Activated naive CD8-positive, alpha-beta T cell treated with anti-CD3 and anti-CD28 coated beads, Interleukin-2, amount 10 ng/mL, durations not matched to agents 7 days and 5 days (primary cell): ENCODE measurements at places on chromosomes 7 and 10. TPM values are rescaled to one million over a fixed set of nuclear protein-coding genes. Genes with fewer than 3 reads are reported as not detected.
A peak's percentile ranks its signal among the peaks of the same experiment; 100 is the strongest.

STRIP2 gene
- total RNA-seq: 4.4 TPM

CADPS2 gene
- total RNA-seq: not detected

GRCh38 chr10:83982812-83983211 is 156.5 kb upstream of the GHITM start:
- DNase-seq: no peak

- DNase-seq: no peak
These were observed 1020.6 kb downstream of the XPNPEP1 start for GRCh38 chr10:108902619-108903285.

HOXA9 gene
- not detected for total RNA-seq

GRCh38 chr7:2181077-2181854 is 51.5 kb downstream of the MAD1L1 start:
- DNase-seq: no peak

DNA sequence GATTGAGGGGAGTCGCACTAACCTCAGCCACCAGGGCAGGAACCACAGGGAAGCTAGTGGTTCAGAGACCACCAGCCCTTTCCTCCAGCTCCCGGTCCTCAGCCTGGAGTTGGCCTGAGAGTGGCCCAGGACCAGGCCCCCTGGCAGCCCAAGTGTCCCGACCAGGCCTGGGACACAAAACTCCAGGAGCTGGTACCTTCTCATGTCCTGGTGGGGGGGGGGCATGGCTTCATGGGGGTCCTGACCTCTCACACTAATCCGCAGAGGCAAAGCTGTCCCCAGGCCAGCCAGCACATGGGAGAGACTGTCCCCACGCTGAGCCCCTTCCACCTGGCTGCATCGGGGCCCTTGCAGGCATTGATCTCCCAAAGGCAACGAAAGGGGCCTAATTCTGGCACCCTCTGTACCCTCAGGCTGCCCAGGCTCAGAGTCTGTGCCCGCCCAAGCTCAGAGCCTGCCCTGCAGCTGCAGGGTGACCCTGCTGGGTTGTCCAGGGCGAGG is 28.2 kb downstream of the GPRIN2 start:
- DNase-seq: peak; percentile 32

- DNase-seq: no peak
These were observed 26.2 kb upstream of the CRHR2 start for GRCh38 chr7:30708412-30708811.

- DNase-seq: no peak
These were observed 240.1 kb downstream of the THSD7A start for GRCh38 chr7:11591943-11592342.

DNA sequence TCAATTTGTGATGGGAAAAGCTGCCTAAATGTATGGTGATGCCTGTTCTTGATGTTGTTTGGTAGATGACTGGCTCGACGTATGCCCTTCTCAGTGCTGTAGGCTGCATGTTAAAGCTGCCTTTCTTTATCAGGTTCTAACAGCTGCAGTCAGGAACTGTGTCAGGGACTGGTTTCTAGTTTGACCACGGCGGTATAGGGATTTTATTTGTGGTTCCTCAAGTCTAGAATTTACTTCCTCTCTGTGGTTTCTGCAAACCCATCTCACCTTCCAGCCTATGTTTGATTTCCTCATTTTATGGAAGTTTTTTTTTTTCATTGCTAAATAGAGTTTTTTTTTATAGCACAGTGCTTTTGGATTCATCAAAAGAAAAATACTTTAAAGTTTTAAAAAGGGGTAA is 26.5 kb downstream of the LMTK2 start:
- DNase-seq: no peak

LIPK gene
- total RNA-seq: not detected

DNA sequence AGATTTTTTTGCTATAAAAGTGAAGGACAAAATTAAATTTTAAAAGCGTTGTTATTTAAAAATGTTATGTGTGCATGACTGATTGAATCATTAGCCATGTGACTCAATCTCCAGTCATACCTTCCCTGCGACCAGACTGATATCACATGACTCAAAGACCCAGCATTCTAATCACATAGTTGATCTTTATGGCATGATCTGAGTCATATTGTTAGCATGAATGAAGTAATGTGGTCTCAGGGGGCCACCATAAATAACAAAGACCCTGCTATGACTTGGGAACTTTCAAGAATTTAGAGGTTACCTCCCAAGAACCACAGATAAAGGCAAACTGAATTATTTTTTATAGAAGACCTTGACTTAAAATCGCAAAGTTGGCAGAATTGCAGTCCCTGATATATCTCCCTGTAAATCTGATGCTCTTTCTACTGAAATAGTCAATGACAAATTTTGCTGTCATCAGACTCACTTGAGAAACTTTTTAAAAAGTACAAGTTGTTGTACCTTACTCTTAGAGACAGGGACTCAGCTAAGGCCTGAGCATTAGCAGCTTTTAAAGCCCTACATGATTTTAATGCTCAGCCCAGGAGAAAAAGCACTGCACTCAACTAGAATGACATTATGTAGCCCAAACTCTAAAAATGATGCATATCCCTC is 717.3 kb downstream of the XPNPEP1 start:
- no peak for DNase-seq

GRCh38 chr10:111200505-111201186 is 123.8 kb downstream of the ADRA2A start:
- no peak for DNase-seq

GRCh38 chr7:98733036-98733435 is 116.0 kb downstream of the NPTX2 start:
- DNase-seq: peak; percentile 58

POM121C gene
- 87.3 TPM for total RNA-seq

PTN gene
- total RNA-seq: not detected

LSM5 gene
- total RNA-seq: 72.8 TPM

DNA sequence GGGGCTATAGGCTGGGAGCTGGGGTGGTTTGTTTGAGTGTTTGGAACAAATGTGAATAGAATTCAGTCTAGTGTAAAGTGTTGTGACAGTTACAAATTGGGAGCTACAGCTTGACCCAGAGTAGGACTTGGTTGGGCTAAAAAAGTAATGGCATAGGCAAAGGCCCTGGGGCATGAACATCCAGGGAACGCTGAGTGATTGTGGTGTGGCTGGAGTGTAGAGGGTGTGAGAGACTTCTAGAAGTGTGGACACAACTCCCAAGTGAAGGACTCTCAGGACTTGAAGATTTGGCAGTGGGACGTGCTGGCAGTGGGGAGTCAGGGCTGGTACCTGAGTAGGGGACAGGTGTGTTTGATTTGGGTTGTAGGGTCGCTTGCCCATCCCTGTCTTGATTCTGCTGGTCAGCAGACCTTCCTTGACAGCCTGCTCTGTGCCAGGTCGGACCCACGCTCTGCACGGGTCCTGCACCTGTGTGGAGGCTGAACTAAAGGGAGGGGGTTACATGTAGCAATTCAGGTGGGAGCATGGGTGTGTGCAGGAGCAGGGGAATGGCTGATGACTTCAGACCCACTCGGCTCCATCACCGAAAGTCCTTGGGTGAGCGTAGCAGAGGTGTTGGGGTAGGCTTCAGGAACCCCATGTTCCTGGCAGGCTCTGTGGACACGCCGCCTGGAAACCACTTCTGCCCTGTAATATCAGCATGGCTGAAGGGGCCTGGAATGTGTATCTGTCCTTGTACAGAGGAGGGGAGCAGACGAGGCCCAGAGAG is 43.3 kb downstream of the ZMIZ1 start:
- DNase-seq: no peak

PRSS37 gene
- not detected for total RNA-seq

GRCh38 chr7:101124376-101125056 is 2.4 kb upstream of the SERPINE1 start:
- no peak for DNase-seq

- DNase-seq: no peak
These were observed 89.3 kb downstream of the MAD1L1 start for GRCh38 chr7:2143450-2143849.

DNA sequence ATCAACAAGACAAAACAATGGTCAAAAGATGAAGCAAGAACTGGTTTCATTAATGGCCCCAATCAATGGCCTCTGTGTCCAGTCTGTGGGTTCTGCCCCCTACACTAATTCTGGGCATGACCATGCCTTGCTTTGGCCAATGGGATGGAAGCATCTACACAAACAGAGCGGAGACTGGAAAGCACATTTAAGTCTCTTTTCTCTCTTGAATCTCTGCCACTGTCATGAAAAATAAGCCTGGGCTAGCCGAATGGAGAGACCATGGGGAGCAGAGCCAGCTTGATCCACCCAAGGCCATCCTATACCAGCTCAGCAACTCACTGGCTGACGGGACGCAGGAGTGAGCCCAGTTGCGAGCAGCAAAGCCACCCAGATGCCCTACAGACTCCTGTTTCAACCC is 30.9 kb downstream of the ANKRD16 start:
- no peak for DNase-seq

DNA sequence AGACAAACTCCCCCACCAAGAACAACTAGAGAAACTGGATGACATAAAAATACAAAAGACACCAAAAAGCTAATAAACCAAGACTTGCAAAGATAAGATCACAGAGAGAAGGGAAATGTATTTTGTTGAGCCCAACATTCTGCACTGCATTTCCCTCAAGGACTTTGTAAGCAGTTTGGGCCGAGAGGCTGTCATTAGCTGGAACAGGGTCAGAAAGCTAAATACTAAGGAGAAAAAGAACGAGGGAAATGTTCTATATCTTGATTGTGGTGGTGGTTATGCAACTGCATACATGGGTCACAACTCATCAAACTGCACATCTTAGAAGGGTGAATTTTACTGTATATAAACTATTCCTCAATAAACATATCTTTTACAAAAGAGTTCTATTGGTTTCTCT is 315.0 kb downstream of the IPMK start:
- DNase-seq: no peak

DNA sequence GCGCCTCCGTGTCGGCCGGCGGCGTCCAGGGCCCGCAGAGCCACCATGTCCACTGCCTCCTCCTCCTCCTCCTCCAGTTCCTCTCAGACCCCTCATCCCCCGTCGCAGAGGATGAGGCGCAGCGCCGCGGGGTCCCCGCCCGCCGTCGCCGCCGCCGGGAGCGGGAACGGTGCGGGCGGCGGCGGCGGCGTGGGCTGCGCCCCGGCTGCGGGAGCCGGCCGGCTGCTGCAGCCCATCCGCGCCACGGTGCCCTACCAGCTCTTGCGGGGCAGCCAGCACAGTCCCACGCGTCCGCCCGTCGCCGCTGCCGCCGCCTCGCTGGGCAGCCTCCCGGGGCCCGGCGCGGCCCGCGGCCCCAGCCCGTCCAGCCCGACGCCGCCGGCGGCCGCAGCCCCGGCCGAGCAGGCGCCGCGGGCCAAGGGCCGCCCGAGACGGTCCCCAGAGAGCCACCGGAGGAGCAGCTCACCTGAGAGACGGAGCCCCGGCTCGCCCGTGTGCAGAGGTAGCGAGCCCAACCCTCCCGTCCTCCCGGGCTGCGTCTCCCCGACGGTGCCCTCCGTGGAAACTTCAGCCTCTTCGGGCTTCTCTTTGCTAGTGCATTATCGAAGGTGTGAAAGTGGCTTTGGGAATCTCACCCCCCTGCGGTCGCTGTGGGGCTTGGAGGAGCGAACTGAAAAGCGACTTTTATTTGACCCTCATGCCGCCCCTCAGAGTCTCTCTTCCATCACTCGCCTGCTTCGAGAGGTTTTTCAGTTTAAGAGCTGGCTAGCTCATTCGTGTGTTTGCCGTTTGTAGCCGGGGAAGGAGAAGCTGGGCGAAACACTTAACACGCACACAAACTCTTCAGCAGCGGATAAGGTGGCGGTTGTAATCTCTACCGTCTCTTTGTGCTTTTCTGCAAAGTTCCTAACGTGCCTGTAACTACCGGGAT is 975 bp downstream of the GLCCI1 start:
- peak; percentile 74 for DNase-seq

- DNase-seq: no peak
These were observed 166.2 kb downstream of the CPEB3 start for GRCh38 chr10:92124616-92125143.

GPNMB gene
- total RNA-seq: 19.5 TPM

PIP gene
- not detected for total RNA-seq

GRCh38 chr7:130872341-130872740 is 138.3 kb upstream of the KLF14 start:
- DNase-seq: no peak

DNA sequence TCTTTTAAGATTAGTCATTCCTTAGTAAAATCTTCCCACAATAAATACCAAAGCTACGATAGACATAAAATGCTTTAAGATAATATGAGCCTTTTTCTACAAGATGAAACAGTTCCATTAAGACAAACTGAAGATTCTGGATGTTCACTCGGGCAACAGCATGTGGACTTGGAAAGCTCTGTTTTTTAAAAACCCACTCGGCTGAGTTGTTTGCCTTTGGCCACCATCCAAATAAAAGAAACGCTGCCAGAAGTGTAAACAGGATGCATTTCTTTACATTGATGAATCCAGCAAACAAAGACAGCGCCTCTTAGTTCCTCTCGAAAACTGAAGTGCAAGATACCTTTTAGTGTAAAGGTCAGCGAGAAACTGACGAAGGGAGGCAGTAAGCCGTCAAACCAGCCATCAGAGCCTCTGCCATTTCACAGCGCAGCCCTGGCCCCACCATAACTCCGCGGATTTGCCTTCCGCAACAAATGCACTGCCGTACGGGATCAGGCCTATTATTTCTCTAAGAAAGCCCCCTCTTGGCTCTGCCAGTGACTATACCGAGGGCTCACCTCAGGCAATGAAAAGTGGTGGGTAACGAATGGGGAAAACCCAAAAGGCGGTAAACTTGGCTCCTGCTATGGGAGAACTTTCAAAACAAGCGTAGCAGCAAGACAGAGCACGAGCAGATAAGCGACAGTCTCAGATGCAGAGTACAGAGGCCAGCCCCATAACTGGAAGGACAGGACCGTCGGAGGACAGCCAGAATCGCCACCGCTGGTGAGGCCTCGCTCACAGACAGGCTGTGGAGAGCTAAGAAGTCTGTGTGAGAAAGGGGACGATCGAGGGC is 41.4 kb downstream of the GNA12 start:
- DNase-seq: no peak

ZPBP gene
- total RNA-seq: not detected

PDK4 gene
- 1.2 TPM for total RNA-seq

DNA sequence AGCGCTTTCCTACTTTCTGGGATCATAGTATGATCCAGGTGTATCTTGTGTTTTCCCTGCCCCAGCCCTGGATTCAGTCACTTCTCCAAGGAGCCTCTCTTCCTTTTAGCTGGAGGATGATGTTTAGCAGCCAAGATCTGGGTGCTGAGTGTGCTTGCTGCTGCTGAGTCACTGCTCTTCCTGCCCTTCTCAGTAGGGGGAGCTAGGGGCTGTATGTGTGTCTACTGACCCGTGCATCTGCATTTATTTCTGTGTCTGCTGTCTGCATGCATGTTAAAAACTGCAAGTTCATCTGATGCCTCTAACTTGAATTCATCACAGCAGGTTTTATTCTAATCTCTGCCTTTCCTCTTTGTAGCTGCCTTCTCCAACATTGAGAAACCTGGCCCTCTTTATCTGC is 31.6 kb downstream of the MGMT start:
- DNase-seq: no peak

GRCh38 chr7:101933688-101934121 is 116.3 kb downstream of the CUX1 start:
- DNase-seq: no peak

SFMBT2 gene
- 50.6 TPM for total RNA-seq

LBX1 gene
- not detected for total RNA-seq

WDFY4 gene
- total RNA-seq: 1.5 TPM
